Activated naive CD4-positive, alpha-beta T cell (primary cell): ENCODE measurements at places on chromosomes 5 and 9.

- DNase-seq: no peak
Observed at GRCh38 chr5:43530648-43531047, 15.7 kb upstream of the C5orf34 start.

- DNase-seq: no peak
Observed at GRCh38 chr9:20330688-20331087, 291.6 kb downstream of the MLLT3 start.

GRCh38 chr9:2378266-2378665, 243.3 kb upstream of the VLDLR start:
- DNase-seq: no peak

DNA sequence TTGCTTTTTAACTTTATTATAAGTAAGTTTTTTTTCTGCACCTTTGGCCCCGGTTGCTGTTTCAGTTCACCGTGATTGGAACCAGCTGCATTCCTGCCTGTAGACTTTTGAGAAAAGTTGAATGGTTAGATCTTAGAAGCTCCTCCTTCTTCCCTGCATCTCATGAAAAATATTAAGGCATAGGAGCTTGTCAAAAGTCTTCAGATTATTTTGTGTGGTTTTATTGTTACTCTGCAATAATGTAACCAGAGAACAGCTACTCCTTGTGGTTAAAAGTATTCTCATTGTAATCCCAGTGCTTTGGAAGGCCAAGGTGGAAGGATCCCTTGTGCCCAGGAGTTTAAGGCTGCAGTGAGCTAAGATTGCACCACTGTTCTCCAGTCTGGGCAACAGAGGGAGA, 3.3 kb upstream of the SLC2A8 start:
- DNase-seq: no peak

GRCh38 chr9:89885156-89885555, 280.3 kb downstream of the GADD45G start:
- no peak for DNase-seq

- DNase-seq: no peak
Observed at GRCh38 chr9:88110026-88110425, 28.2 kb downstream of the SPATA31C2 start.

- peak; percentile 11 for DNase-seq
Observed at GRCh38 chr5:149581192-149581861, at the start of gene ARHGEF37. Gene ARHGEF37, plus strand, starts transcription at chr5:149581498. Its CDS starts 16,272 bp downstream, at chr5:149597770.

GRCh38 chr9:105496826-105497225, 49.0 kb downstream of the FSD1L start:
- DNase-seq: no peak

- no peak for DNase-seq
Observed at GRCh38 chr9:104286799-104287198, 192.7 kb downstream of the SMC2 start.

DNA sequence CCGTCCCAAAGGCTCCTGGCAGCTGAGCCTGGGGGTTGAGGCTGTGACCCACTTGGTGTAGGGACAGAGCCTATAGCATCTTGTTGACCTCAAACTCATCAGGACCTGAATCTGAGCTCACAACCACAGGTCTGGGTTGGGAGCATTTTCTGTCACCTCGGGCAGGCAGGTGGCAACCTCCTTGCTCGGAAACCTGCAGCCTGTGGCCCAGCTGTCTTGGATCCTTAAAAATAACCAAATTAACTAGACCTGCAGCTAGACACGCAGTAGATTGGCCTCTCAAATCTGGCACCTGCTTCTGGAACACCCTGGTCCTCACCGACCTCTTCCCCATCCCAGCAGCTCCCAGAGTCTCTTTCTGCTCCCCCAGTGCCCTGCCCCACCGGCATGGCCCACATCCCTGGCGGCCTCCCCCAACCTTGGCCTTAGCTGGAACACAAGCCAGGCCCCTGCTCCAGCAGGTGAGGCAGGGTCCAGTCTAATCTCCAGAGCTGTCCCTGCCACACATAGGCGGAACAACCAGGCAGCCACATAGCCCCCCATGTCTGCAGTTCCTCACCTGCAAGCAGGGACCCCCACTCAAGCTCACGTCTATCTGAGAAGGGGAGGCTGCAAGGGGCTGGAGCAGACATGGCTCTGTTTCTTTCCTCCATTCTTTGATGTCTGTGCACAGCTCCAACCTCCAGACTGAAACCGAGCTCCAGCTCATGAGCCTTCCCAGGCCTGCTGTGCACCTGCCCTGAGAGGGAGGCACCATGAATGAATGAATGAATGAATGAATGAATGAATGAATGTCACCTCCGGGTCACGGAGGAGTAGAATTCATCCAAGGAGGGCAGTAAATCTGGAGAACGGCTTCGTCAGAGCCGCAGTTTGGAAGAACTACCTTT, 28.3 kb downstream of the PAEP start:
- DNase-seq: no peak

- DNase-seq: no peak
Observed at GRCh38 chr5:17219006-17219422, 1.6 kb downstream of the BASP1 start.

DNA sequence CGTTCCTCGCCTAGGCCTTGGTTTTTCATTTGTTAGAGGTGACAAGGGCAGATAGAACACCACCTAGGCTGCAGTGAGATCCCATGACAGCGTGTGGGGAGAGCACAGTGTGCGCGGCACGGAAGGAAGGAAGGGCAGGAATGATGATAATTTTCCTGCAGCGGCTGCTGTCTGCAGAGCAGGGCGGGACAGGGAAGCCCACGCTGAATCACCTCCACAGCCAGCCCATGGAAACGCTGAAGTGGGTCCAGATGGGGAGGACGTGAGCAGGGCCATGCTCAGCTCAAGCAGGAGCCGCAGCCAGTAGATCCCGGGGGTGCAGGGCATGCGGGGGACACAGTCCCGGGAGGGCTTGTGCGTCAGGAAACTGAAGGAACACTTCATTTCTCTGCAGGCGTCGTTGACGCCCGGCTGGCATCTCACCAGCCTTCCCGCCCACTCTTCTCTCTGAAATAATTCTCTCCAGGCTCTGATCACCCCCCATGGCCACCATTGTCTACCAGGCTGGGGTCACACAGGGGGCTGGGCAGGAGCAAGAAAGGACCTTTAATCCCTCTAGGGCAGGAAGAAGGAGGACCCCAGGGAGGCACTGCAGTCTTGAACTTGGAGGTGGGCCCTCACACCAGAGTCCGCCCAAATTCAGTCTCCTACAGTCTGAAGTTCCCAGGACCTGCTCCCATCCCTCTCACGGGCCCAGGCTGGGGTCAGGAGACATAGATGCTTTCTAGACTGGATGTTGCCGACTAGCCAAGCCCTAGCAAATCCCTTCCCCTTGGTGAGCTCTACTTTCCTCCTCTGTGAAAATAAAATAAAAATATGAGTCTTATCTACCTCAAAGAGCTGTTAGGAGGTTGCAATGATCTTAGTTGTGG, 20.9 kb upstream of the SYNPO start:
- DNase-seq: no peak

DNA sequence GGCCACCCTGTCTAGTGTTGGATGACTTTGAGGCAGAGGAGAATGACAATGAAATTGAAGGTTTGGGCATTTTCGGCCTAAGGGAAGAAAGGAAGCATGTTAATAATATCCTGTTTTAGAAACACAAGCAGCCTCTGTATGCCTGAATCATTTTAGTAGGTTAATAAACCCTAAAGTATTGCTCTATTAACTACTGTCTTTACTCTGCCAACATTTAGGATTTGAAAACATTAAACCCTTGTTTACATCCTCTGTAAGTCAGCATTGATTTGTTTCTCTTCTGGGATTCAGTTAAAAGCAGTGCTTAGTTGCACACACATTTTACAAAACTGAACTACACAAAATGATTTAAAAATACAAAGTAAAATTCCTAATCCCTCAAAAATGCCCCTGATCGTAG, 358.9 kb downstream of the ARRDC3 start:
- DNase-seq: no peak

GRCh38 chr5:6936031-6936430, 222.8 kb downstream of the TENT4A start:
- no peak for DNase-seq
